ENCODE measurements at places on chromosomes 3 and 15. TPM values are rescaled to one million over a fixed set of nuclear protein-coding genes. Genes with fewer than 3 reads are reported as not detected.

SMAD6 gene
- 0.25 TPM for total RNA-seq

DNA sequence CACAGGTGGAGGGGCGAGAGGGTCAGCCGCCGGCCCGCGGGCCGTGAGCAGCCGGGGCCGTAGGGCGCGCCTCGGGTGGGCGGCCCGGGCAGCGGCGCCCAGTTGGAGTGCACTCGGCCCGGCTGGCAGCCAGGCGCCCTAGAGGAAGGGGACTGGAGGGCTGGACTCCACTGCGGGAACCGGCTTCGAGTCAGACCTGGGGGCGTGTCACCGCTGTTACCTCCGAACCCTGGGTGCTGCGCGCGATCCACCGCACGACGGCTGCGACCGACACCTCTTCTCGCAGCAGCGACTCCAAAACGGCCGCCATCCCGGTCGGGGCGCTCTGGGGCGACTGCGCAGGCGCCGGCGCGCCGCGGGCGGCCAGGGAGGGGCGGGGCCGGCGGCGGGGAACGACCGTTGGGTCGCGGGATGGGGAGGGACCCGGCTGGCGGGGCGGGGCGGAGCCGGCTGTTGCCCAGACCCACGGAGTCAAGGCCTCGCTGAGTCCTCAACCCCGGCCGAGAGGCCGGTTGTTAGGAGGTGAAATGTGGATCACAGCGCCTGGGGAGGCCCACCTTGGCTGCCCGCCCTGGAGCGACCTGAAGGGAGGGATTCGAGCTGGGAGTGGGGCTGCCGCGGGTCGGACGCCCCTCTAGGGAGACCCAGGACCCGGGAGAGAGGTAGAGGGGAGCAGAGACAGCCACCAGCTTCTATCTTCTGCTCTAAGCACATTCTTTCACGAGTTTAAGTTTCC is at the start of gene CDAN1:
CDAN1 (minus strand) TSS at position 336 of the 736 bp plus-strand sequence; CDS start at position 310, 26 bp downstream.
- DNase-seq: peak; percentile 92

CMTM8 gene
- total RNA-seq: 6.9 TPM

GRCh38 chr3:33096093-33096868 is 665 bp downstream of the GLB1 start:
- peak; percentile 64 for DNase-seq

DNA sequence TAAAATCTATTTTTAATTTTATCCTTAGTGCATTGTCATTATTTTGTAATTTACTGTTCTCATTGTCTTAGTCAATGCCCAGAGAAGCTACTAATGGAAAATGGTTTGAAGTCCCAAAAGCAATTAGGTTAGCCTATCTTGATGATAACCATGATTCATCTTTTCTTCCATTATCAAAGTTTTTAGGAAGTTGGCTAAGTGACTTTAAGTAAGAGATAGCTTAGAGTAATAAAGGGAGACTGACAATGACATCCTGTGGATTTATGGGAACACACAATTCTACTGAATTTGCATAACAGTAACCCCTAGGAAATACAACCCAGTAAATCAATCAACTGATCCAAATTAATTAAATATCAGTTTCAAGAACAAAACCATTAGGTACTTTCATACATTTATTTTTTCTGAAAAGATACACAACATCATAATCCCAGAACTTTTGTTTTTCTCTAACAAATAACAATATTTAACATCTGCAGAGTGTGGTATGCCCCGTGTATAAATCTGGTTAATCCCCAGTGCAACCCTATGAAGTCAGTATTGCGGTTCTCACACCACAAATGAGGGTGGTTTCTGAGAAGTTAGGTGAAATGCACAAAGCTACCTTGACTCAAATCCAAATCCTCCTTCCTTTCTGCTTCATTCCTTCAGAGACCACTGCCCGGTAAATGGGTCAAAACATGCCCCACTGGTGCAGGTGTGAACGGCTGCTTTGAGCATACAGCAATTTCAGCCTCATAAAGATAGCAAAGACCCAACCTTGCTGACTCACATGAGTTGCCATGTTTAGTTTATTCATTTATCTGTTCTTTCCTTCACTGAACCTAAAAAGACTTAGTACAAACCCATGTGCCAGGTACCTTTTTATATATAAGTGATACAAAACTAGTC is 202.1 kb downstream of the TBL1XR1 start:
- no peak for DNase-seq

DNA sequence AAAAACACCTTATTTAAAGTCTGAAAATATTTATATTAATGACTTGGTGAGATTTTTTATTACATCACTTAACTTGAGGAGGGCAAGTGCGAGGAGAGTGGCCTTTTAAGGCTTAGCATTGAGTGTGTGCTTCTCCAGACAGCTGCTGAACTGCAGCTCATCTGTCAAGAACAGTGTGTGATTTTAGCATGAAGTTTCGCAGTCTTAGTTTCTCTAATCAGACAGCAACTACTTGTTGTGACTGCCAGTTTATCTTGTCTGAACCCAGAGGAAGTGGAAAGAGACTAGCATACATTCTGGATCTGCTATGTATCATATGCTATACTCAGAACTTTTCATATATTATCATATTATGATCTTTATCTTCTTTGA is 291.7 kb upstream of the ROPN1 start:
- DNase-seq: no peak

- peak; percentile 73 for DNase-seq
Measured at GRCh38 chr3:111715911-111716523, 120.9 kb upstream of the ZBED2 start.

DNA sequence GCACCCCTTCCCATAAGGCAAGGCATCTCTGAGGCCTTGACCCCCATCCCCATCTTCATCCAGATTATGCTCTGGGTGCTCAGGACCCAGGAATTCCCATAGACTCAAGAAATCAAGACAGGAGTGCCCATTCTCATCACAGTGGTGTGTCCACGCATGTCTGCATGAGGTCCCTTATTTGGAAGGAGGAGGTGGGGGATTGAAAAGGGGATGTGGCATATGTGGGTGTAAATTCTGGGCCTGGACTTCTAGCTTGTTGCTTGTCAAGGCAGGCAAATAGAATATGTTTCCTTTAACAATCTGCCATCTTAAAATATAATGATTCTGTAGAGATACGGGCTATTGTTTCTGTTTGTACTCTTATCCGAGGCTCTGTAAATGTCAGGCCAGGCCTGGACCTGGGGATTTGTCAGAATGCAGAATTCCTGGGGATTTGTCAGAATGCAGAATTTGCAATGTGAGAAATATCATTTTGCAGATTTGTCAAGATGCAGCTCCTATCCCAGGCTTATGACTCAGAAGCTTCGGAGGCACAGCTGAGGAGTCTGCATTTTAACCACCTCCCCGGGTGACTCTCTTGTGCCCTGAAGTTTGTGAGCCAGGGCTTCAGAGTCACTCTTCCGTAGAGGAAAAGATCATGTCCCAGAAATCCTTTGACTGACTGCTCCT is 157.8 kb downstream of the SV2B start:
- no peak for DNase-seq

GRCh38 chr3:126816986-126817777 is 113.1 kb downstream of the CHCHD6 start:
- no peak for DNase-seq

GRCh38 chr3:58724336-58724735 is 57.8 kb upstream of the FAM3D start:
- no peak for DNase-seq

TGM5 gene
- total RNA-seq: 0.11 TPM

- peak; percentile 48 for DNase-seq
Measured at GRCh38 chr3:190862209-190863118, at the start of gene GMNC. GMNC (minus strand) TSS chr3:190862694; CDS start chr3:190862615, 79 bp downstream.

GRCh38 chr15:74263466-74263865 is 27.3 kb downstream of the CCDC33 start:
- no peak for DNase-seq

GRCh38 chr3:187889601-187890404 is 144.5 kb upstream of the BCL6 start:
- DNase-seq: no peak

GRCh38 chr15:31365655-31366127 is 39.1 kb downstream of the KLF13 start:
- peak; percentile 95 for DNase-seq

DNA sequence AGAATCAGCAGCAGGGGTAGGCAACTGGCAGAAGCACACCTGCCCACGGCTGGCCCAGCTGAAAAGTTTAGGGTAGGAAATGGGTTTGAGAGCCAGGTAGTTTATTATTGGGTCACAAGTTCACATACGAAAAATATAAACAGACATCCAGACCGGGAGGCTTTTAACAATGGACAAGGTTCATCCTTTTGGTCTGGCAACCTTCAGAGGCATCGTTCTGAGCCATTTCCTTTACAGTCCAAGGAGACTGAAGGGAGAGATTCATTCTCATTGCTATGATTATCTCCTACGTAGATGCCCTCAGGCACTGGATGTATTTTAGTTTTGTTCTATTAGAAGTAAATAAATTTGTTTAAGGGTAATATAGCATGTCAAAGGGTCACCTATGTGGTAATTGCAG is 248.0 kb upstream of the THBS1 start:
- no peak for DNase-seq

DNA sequence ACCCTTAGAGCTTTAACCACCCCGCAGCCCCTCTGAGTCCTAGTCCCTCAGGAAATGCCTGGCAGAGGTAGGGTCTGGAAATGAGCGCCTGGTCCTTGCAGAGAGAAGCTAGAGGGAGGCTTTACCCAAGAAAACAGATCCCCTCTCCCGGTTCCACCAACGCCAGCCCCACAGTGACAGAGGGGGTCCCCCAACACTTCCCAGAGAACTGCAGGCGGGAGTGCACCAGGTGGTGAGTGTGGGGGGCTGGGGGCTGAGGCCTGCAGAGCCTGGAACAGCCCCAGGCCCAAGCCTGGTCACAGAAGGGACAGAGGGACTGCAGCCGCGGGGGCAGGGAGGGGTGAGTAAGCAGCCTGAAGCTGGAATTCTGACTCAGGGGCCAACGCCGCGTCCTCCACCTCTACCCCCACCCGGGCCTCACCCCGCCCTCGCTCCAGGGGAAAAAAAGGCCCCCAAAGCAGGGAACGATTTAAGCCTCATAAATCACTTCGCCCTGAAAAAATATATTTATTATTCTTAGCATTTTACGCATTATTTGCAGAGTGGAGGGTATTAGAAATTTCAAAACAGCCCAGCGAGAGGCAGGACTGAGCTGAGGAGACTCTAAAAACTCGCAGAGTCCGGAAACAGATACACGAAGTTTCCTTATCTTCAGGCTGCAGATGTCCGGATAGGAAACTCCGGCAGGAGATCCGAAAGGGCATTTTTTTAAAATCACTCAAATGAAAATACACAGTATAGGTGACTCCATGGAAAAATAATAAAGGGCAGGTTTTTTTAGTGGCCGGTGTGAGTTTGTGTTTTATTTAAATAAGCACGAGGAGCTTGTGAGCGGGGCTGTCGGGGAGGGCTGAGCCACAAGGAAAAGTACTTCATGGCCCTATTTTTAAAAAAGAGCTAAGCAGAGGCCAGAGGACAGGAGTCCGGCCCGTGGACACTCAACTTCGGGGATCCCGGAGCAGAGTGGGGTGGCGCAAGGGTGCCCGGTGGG is 10.0 kb downstream of the GATA2 start:
- no peak for DNase-seq

PIGX gene
- total RNA-seq: 43.7 TPM

- DNase-seq: no peak
Measured at GRCh38 chr15:36230776-36231175, 348.6 kb upstream of the CDIN1 start.

All from activated CD8-positive, alpha-beta T cell treated with anti-CD3 and anti-CD28 coated beads for 36 hours (primary cell).